ENCODE measurements at places on chromosomes 6 and 20.

- DNase-seq: no peak
Observed at GRCh38 chr20:9311132-9311531, 203.3 kb upstream of the LAMP5 start.

DNA sequence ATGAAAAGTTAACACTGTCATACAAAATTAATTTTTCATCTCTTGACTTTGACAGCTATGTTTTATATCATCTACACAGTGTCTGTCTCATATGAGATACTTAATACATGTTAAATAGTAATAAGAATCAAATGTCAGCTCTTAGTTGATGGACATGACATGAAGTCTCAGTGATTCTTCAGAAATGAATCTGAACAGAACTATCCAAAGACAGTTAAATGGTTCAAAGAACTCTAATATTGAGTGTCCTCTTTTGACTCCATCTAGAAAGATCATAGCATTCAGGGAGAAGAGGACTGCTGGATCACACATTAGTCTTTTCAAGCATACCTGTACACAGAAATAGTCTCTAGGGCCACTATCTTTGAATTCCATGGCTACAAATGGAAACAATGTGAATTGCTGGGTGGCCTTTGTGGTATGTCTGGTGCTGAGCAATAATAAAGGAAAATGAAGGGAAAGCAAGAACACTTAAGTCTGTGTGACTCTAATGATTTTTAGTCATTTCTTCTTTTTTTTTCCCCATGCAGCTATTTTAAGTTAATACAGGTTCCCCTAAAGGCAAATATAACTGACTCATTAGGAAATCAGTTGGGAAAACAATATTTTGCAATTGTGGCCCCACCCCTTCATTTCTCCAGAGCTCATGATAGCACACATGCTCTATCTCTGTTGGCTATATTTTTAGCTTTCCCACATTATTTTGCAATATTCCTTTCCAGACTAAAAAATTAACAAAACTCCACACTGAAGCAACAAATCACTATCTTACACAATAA lies 367.5 kb downstream of the GRIK2 start:
- no peak for DNase-seq

DNA sequence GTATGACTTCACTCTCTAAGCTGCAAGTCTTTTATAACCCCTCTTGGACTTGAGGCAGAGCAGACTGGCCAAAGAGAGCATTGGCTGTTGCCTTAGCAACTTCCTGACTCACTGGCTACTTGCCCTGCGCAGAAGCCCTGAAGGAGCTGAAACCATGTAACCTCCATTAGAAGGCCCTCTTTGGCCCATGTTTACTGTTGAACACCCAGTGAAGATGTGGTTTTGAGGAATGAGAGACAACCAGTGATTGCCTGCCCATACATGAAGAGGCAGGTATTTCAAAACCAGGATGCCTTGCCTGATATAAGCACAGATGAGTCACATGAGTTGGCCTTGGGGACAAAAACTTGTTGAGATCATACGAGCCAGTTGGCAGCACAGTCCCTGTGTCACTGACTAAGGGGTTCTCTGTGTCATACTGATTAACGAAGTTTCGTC lies 182.5 kb downstream of the EDN1 start:
- DNase-seq: no peak

DNA sequence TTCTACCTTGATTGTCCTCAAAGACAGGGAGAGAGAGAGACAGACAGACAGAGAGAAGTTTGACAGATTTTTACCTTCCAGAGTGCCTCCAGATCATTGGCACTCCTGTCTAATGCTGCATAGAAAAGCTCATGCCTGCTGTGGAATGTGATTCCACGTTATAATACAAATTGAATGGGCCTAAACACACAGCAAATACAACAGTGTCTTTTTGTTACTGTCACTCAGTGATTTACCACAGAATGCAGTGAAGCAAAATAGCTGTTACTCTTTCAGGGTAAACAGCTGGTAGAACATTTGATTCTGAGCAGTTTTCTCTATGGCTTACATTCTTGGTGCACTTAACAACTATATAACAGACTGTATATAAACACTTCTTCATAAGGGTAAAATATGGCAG lies 558.7 kb downstream of the LMBRD1 start:
- no peak for DNase-seq

DNA sequence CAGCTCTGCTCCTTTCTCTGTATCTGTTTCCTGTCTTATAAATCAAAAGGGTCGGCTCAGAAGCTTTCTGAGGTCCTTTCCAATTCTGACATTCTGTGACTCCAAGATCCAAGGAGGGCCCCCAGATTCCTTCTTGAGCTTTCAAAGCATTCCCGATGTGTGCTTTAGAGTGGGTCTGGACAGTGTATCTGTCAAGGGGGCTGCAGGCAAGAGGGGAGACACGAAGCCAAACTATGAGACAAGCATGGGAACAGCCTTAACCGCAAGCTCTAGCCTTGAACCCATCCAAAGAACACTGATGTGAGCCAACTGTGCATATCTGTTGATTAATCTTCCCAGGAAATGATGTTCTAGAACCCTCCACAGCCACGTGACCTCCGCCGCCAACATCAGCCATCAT lies 73.8 kb downstream of the TSHZ2 start:
- DNase-seq: no peak

DNA sequence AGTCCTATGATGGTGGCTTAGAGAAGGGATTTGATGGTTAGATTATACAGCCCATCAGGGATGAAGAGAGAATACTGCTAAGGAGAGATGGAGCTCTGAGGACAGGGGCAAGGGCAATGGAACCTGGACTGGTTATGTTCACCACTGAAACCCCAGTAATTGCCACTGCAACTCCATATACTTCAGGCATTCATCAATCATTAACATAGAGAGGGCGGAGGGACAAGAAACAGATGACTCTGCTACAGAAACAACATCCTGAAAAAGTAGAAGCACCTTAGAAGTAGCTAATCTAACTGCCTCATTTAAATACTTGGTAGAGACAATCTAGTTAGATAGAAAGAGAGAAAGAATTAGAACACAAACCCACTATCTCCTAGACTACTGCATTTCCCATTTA lies 89.8 kb downstream of the MDN1 start:
- no peak for DNase-seq

GRCh38 chr6:90131614-90132423 lies 164.8 kb downstream of the BACH2 start:
- DNase-seq: no peak

DNA sequence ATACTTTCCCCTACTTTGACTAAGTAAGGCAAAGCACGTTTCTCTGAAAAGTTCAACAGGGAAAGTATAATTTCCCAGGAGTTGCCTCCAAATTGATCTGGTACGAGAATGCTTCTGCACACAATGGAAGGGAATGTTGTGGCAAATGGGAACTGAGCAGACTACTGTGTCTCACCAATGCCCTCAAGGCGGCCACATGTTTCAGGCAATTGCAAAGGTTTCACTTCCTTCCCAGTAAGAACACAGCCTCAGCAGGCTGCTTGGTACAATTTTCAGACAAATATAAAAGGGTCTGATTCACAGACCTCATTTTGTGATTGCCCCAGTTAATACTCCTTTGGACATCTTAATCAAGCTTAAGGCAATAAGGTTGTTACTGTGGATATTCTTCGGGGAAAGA lies 71.2 kb downstream of the KIAA0319 start:
- DNase-seq: no peak

GRCh38 chr6:17859846-17860245 lies 127.6 kb downstream of the KIF13A start:
- no peak for DNase-seq
